ENCODE measurements at places on chromosomes 11 and 22.

DNA sequence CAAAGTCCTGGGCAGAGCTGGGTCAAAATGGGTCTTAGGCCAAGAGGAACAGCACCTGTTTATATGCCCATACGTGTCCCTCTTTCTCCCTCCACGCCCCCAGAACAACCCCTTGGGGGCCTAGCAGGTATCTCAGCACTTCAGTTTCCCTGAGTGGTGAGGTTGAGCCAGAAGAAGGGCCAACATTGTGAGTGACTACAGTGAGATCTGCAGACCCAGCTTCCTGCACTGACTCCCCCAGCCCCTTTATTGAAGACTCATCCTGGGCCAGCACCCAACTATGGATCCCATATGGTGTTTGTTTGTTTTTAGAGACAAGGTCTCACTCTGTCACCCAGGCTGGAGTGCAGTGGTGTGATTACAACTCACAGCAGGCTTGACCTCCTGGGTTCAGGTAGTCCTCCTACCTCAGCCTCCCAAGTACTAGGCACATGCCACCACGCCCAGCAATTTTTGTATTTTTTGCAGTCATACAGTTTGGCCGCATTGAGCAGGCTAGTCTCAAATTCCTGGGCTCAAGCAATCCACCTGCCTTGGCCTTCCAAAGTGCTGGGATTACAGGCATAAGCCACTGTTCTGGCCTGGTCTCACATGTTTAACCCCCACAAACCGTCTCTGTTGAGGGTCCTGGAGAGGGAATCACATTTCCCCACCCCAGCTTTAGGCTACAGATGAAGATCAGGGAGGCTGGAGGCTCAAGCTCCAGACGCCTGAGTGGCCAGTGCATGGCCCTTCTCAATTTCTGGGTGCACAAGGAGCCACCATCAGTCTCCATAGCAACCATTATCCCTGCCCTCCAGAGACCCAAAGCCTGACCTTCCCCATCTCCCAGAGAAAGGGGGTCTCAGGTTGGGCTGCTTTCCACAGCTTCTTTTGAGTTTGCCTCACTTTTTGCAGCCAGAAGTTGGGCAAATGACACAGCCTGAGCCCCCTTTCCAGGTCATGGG lies 1.7 kb upstream of the LARGE2 start:
- ATAC-seq, result no peak

DNA sequence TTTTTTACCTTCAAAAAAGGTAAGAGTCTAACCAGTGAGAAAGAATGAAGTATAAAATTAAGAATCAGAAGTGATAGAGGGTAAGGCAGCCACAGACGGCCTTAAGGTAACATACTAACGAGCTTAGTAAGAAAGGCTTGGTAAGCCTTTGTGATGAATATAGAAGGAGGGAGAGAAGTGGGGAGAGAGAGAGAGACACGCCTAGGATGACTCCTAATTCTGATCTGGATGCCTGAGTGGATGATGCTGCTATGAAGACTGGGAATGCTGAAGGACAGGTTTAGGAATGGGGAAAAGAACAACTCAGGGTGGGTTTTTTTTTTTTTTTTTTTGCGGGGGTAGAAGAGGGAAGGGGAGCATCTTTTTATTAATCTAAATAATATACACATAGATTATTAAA lies 4.8 kb downstream of the FBXO3 start:
- no peak for ATAC-seq

DNA sequence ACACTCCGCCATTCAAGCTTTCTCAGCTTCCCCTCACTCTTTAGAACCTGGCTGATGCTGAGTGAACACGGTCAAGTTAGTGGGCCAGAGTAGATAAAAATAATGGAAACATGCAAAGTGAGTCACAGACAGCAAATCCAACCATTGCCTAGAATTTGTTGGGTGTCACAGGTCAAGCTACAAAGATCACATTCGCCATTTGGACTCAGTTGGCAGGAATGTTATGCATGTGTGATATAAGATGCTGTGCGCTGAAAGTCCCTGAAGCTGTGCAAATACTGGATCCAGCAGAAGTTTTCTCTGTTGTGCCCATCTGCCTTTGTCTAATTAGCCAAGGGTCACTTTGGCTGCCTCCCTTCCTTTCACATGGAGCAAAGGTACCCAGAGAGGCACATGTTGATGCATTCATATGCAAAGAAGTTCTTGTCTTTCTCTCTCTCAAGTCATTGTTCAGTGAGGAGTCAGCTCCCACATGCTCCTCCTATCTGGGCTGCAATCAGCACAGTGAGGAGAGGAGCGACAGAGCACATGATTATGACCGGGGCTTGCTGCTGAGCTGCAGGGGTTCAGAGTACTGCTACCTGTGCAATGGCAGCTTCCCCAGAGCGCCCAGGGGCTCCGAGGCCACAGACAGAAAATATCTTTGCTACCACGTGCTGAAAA lies 39.7 kb downstream of the FLI1 start:
- peak; percentile 50 for ATAC-seq

DNA sequence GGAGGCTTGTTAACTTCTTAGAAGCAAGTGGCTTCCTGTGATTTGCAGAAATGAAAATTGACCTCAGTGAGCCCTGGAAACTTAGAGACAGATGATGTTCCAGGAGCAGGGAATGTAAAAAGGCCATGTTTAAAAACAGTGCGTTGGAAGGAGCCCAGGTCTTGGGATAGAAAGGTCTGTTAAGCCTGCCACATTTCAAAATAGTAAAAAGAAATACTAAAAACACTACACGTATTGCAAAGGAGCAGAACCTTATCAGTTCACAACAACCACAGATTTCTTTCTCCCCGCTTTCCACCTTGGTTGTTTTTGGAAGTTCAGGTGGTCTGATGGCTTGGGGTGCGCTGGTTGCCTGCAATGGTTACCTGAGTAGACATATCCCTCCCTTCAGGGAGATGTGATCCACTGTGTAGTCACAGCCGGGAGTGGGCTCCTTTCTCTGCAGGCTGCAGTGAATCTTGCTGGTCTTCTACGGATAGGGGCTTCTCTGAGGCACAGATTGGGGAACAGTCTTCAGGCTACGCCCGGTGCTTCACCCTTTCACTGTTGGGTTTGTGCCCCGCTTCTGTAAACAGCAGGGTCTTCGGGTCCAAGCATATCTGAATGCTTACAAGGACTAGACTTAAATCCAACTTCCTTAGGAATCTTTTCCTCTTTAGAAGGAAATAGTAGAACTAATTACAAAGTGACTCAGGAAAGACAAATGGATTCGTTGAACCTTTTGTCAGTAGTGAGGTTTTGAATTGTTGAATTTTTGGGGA lies 1.9 kb downstream of the TEAD1 start:
- ATAC-seq, result no peak

DNA sequence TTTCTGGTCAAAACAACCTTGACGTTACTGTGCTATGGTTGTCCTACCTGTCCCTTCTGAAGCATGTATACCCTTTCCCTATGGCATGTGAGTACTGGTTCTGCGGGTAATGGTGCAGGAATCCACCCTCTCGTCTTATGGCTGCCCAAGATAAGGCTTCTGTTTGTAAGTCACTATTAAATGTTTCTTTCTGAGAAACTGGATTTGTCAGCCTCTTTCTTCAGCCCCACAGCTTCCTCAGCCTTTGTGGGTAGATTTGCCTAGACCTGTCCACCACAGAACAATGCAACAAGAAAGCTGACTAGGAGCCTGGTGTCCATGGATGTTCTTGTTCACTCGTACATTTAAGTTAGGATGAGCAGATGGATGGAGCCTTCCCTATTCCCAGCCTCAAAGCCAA lies 14.4 kb downstream of the MMP7 start:
- no peak for ATAC-seq
